Thymus (tissue), 14 donors: ENCODE measurements at places on chromosomes 16 and 17. TPM values are rescaled to one million over a fixed set of nuclear protein-coding genes. Genes with fewer than 3 reads are reported as not detected.

GRCh38 chr17:17391668-17392370 lies 85.0 kb upstream of the MED9 start:
- DNase-seq = peak; percentile 38

- DNase-seq = no peak
Measured at GRCh38 chr16:4426021-4426684, 485 bp downstream of the DNAJA3 start.

DNA sequence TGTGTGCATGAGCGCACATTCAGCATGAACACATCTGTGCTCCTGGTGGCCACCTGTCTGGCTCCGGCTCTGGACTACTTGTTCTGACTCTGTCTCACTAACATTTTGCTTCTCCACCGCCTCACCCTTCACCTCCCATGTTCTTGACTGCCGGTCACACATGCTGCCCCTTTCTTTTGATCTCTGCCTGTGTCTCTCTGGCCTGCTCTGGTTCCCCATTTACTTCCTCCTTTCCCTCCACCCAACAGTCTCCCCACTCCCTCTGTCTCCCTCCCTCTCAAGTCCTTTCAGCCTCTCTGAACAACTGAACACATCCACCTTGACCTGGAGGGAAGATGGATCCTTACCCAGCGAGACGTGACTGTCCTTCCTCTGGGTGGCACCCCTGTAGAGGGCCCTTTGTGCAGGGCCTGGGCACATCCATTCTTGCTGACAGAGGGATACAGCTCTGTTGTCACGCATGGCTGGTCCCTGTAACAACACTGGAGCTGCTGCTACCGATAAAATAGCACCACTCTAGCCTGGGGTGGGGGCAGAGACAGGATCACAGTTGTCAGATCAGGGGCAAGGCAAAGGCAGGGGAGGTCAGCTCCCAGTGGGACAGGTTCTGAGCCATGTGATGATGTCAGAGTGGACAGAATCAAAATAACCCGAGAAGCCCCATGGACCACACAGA lies 11.0 kb downstream of the ZSCAN32 start:
- no peak for DNase-seq

DNA sequence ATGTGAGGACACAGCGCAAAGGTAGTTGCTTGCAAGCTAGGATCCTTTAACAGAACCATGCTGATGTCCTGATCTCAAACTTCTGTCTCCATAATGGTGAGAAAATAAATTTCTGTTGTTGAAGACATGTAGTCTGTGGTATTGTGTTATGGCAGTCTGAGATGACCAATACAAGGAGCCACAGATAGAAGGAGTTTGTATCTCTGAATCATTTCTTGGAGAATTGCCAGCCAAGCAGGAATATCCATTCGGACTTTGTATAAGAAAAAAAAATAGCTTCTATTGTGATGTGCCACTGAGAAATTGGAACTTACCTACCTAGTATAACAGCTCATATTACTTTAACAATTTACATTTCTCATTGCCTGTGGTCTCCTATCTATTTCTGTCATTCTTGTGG lies 447.6 kb upstream of the CA10 start:
- no peak for DNase-seq

DNA sequence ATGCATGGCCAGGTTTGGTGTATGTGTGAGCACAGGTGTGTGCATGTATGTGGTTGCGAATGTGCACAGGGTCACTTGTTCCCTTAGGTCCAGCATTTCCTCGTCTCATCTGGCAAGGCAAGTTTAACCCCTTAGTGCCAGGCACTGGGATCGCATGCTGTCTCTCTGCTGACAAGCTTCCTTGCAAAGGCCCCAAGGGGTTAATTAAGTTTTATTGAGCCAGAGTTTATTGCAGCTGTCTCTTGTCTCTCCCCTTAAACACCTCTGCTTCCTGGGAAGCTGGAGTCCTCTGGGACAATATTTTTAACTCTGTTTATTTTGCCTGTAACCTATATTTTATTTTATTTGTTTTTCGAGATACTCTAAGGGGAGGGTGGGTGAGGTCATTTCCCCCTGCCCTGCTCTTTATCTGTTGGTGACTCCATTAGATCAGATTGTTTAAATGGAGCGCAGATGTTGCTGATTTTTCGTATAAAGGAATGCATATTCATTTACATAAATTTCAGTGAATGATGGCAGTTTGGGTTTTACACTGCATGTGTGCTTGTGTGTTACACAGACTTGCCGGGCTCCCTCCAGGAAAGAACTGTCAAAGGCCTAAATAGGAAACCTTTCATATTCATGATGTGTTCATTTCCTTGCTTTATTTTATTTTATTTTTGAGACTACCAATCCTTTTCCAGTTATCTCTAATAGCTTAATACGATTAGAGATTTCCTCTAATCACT lies 99.7 kb downstream of the CBLN1 start:
- DNase-seq = no peak

The TPPP3 gene
- total RNA-seq = 1.6 TPM

GRCh38 chr17:28960256-28961061 lies 9.1 kb upstream of the PHF12 start:
- DNase-seq = no peak

GRCh38 chr17:38601539-38602351 lies 4.0 kb downstream of the SRCIN1 start:
- no peak for DNase-seq

DNA sequence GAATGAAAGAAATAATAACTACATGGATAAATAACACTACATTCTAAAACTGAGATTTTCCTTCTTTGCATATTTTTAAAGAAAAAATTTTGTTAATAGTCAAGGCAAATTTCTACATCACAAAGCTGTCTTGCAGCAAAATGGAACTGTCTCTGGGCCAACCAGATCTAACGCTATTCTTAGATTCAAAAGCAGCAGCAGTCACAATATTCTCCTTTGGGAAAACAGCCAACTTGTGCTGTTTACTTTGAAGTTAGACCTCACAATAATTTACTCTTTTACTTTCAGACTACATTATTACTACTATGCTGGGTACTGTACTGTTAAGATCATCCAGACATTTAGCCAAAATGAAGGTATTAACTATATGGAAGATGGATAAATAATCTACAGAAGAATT lies 189.1 kb downstream of the CEP112 start:
- no peak for DNase-seq

DNA sequence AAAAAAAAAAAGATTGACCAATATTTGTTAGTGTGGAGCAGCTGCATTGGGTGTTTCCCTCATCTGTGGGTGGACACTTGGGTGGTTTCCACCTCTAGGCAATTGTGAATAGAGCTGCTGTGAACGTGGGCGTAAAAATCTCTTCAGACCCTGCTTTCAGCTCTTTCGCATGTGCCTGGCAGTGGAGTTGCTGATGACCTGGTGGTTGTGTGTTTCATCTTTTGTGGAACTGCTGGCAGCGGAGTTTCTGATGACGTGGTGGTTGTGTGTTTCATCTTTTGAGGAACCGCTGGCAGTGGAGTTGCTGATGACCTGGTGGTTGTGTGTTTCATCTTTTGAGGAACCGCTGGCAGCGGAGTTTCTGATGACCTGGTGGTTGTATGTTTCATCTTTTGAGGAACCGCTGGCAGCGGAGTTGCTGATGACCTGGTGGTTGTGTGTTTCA lies 21.4 kb downstream of the ZC3H18 start:
- DNase-seq = no peak
